GM23248 (cell line): ENCODE measurements at places on chromosomes 3 and 15. TPM values are rescaled to one million over a fixed set of nuclear protein-coding genes. Genes with fewer than 3 reads are reported as not detected.

GOLGA6L4 gene
- 0.43 and 1.3 TPM in 2 replicates for total RNA-seq

DLEC1 gene
- not detected in 2 replicates for total RNA-seq

CLRN1 gene
- total RNA-seq: not detected in 2 replicates

CD86 gene
- not detected in 2 replicates for total RNA-seq

ACKR4 gene
- 25.0 and 25.2 TPM in 2 replicates for total RNA-seq

- H3K27me3 ChIP-seq: no peaks in the 10 kb centered on the region
- no peaks in the 10 kb centered on the region for H3K36me3 ChIP-seq
- DNase-seq: peak; percentile 18
- peaks cover 12% of the 10 kb centered on the region for H3K4me1 ChIP-seq
Measured at GRCh38 chr3:161171639-161172552, 49.2 kb upstream of the NMD3 start.

GRCh38 chr3:124107104-124107890 is 115.4 kb upstream of the ROPN1 start:
- H3K4me1 ChIP-seq: peaks cover 13% of the 10 kb centered on the region
- H3K4me3 ChIP-seq: no peak overlapping the region
- DNase-seq: peak; percentile 45

DNA sequence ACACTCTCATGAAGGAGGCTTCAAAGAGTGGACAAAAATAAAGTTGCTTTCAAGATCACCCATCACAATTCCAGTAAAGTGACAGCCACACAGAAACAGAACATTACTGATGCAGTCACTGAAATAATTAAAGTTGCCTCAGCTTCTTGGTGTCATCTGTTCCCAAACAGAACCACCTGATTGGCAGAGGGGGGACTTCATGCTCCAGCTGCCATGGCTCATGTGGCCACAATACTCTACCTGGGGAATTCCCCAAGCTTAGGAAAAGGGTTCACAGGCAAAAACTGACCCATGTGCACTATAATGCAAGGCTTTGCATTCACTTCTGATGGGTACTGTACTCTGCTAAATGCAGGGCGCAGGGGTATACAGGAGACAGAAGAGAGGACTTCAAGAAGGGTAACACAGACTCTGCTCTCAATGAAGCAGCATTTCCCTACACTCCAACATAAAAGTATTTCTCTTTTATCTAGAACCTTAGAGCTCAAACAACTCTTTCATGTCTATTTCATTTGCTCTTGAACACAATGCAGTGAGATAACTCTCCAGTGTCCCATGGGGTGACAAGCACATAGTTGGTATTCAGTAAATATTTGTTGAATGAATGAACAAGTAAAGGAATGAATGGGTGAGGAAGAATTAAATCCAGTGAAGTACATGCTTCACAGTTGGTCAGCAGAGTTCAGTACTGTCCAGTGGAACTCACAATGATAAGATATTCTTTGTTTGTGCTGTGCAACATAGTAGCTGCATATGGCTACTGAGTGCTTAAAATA is 8.6 kb upstream of the CTNNB1 start:
- H3K27ac ChIP-seq: no peak overlapping the region
- no peaks in the 10 kb centered on the region for H3K27me3 ChIP-seq
- no peak for DNase-seq
- no peaks in the 10 kb centered on the region for H3K4me1 ChIP-seq

DNA sequence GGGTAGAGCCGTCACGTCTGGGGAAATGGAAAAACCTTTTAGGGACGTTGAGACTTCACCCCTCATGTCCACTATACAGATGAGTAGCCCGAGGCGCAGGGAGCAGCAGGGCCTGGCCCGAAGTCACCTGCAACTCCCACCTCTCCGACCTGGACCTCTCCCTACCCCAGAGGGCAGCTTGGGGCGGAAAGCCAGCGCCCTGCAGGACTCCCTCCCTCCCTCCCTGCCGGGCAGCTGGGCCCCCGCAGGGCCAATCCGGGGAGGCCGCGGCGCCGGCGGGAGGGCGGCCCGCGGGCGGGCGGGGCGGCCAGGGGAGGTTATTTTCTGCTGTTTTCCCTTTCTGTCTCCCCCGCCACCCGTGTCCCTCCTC is 2.0 kb downstream of the WNT7A start:
- no peaks in the 10 kb centered on the region for H3K36me3 ChIP-seq
- H3K27me3 ChIP-seq: peaks cover 62% of the 10 kb centered on the region
- H3K4me3 ChIP-seq: no peak overlapping the region
- no peak for DNase-seq
- no peaks in the 10 kb centered on the region for H3K4me1 ChIP-seq

DNA sequence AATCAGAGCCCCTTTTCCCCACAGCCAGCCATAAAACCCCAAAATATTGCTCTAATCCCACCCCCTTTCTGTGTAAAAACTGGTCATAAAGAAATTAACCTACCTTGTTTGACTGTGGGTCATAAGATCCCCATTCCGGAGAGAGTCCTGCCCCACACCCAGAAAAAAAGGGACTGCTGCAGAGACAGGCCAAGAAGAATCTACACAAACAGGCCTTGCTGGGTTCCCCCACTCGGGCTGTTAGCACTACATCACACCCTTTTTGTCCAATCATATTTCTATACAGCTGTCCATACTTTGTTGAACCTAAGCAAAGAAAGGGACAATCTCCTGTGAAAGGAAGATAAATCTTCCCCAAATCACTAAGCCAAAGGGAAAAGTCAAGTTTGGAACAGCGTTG is 84.4 kb upstream of the MFGE8 start:
- H3K27me3 ChIP-seq: peaks cover 12% of the 10 kb centered on the region; the same call in 1 of the 2 replicates
- no peaks in the 10 kb centered on the region for H3K36me3 ChIP-seq
- H3K4me1 ChIP-seq: peaks cover 9% of the 10 kb centered on the region
- DNase-seq: no peak
- H3K27ac ChIP-seq: no peak overlapping the region
- no peak overlapping the region for H3K4me3 ChIP-seq

GRCh38 chr15:85474700-85475316 is 94.4 kb downstream of the AKAP13 start:
- H3K4me3 ChIP-seq: no peak overlapping the region
- no peak overlapping the region for H3K27ac ChIP-seq
- H3K4me1 ChIP-seq: peaks cover 50% of the 10 kb centered on the region

GRCh38 chr3:196063971-196064370 is 17.9 kb downstream of the TFRC start:
- H3K27ac ChIP-seq: peak overlapping the region; percentile 43
- H3K4me3 ChIP-seq: no peak overlapping the region
- no peaks in the 10 kb centered on the region for H3K27me3 ChIP-seq
- H3K4me1 ChIP-seq: no peaks in the 10 kb centered on the region
- no peak for DNase-seq

GRCh38 chr3:172647823-172648222 is 63.0 kb downstream of the NCEH1 start:
- H3K36me3 ChIP-seq: peaks cover 4% of the 10 kb centered on the region; the same call in 1 of the 2 replicates
- no peaks in the 10 kb centered on the region for H3K27me3 ChIP-seq
- no peak overlapping the region for H3K4me3 ChIP-seq
- H3K27ac ChIP-seq: no peak overlapping the region
- H3K4me1 ChIP-seq: peaks cover 16% of the 10 kb centered on the region

- H3K4me1 ChIP-seq: no peaks in the 10 kb centered on the region
- H3K27ac ChIP-seq: no peak overlapping the region
- H3K27me3 ChIP-seq: peaks cover 41% of the 10 kb centered on the region
- DNase-seq: no peak
Measured at GRCh38 chr3:165193366-165194254, 2.6 kb downstream of the SLITRK3 start.

- DNase-seq: no peak
- no peak overlapping the region for H3K4me3 ChIP-seq
- no peaks in the 10 kb centered on the region for H3K36me3 ChIP-seq
- H3K4me1 ChIP-seq: no peaks in the 10 kb centered on the region
Measured at GRCh38 chr3:59084583-59084982, 34.8 kb upstream of the CFAP20DC start.

DNA sequence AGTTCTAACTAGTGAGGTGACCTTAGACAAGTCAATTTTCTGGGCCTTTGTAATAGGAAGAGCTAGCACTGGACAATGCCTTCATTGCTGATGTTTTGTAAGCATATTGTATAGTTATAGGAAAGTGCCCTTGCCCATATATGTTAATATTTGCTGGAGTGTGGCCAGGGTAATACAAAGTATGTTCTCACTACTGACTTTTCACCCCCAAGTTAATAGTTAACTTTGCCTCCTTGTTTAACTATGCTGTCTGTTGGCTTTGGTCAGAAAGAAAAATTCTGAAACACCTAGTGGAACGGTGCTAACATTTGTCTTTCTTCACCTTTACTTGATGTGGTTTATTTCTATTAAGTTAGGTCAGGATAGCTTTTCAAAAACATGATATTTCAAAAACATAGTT is 287.4 kb upstream of the CTNNB1 start:
- no peak overlapping the region for H3K27ac ChIP-seq
- H3K36me3 ChIP-seq: no peaks in the 10 kb centered on the region
- DNase-seq: no peak
- H3K4me1 ChIP-seq: no peaks in the 10 kb centered on the region

- H3K4me1 ChIP-seq: no peaks in the 10 kb centered on the region
- H3K27ac ChIP-seq: no peak overlapping the region
- no peaks in the 10 kb centered on the region for H3K36me3 ChIP-seq
- no peaks in the 10 kb centered on the region for H3K27me3 ChIP-seq
- no peak for DNase-seq
Measured at GRCh38 chr3:117669774-117670173, 960.2 kb downstream of the TUSC7 start.

- H3K36me3 ChIP-seq: no peaks in the 10 kb centered on the region
- no peak for DNase-seq
- peaks cover 11% of the 10 kb centered on the region for H3K4me1 ChIP-seq
- H3K4me3 ChIP-seq: no peak overlapping the region
Measured at GRCh38 chr3:129583289-129583688, 23.2 kb downstream of the PLXND1 start.

DNA sequence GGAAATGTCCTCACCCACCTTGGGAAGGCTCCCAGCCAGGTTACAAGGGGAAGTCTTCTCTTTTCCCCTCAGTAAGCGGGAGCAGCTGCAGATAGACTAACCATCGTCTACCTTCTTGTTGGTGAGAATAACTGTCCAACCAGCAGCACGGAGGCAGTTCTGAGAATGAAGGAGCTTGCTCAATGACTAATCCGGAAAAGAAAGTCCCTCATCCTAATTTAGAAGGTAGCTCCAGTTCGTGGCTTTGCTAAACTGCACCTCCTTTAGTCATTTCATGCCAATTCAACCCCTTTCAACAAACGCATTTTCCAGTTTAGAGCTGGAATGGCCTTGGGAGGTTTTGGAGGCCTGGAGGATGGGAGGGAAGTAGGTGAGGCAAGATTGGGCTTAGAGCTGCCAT is 527.4 kb upstream of the PROK2 start:
- H3K4me3 ChIP-seq: no peak overlapping the region
- H3K36me3 ChIP-seq: no peaks in the 10 kb centered on the region
- peaks cover 9% of the 10 kb centered on the region for H3K4me1 ChIP-seq
- no peaks in the 10 kb centered on the region for H3K27me3 ChIP-seq
